Activated naive CD4-positive, alpha-beta T cell treated with anti-CD3 and anti-CD28 coated beads for 36 hours (primary cell): ENCODE measurements at places on chromosomes 2 and 18. TPM values are rescaled to one million over a fixed set of nuclear protein-coding genes. Genes with fewer than 3 reads are reported as not detected.

GRCh38 chr18:28637897-28638296, 461.0 kb upstream of the CDH2 start:
- no peak for DNase-seq

DNA sequence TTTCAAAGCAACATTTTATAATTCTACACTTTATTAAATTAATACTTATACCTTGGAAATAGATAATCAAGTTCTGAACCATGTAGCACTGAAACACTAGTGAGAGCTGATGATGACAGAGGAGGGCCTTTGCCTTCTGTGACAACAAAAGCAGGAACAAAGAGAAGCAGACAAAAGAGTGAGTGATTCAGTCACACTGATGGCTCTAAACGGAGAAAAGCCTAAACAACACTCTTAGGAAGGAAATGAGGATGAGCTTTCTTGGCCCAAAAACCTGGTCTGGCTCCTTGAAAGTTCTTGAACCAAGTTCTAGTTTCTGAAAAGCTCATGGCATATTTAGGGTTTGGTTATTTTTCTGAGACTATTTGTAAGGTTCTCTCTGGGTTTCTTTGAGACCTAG, 271.9 kb downstream of the DPP10 start:
- no peak for DNase-seq

Gene ADGRF3
- total RNA-seq: 2.7 TPM

DNA sequence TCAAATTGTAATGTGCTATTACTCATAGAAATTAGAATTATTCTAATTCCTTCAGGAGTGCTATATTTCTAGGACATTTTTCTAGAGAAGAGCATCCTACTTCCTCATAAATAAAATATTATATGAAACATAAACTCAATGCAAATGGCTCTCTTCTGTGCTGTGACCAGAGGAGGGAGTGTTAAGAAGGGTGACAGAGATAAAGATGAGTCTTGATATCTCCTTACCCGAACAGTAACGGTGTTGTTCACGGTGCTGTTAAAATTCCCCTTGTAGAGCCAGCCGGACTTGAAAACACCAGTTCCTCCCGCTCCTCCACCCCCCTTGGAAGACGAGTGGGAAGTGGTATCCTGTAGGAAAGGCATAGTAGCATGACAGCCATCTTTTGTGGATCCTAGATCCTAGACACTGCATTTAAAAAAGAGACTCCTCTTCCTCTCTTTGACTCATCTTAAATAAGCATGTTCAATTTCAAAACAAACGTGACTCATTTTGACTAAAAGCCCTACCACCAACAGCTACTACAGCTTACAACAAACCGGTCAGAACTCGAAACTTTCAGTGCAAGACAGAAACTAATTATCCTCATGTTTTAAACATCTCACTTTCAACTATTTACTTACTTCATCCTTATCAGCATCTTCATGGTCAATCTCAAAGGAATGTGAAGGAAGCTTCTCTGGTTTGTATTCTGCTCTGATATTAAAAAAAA, 156.3 kb downstream of the DOCK10 start:
- no peak for DNase-seq

Gene ITGA4
- total RNA-seq: 26.6 TPM

DNA sequence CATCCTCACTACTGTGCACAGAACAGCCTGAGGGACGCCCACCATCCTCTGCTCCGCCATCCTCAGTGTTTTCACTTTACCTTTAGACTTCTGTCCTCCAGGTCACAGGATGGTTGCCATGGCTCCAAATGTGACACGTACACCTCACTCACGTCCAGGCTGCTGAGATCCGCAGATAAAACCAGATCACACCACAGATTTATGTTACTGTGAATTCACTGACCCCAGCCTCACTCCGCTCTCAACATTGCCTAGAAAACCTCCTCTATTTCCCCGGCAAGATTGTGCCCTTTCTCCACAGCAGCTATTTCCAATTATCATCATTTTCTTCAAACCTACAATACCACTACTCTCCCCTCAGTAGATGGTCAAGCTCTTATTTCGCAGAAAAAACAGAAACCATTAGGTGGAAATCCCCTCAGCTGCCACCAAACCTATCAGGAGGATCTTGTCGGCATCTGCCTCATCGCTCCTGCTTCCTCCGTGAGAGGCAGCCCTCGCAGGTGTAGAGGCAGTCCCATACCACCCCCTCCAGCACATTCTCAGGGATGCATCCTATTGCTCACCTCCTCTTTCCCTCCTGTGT, 49.8 kb upstream of the SLC1A4 start:
- no peak for DNase-seq

DNA sequence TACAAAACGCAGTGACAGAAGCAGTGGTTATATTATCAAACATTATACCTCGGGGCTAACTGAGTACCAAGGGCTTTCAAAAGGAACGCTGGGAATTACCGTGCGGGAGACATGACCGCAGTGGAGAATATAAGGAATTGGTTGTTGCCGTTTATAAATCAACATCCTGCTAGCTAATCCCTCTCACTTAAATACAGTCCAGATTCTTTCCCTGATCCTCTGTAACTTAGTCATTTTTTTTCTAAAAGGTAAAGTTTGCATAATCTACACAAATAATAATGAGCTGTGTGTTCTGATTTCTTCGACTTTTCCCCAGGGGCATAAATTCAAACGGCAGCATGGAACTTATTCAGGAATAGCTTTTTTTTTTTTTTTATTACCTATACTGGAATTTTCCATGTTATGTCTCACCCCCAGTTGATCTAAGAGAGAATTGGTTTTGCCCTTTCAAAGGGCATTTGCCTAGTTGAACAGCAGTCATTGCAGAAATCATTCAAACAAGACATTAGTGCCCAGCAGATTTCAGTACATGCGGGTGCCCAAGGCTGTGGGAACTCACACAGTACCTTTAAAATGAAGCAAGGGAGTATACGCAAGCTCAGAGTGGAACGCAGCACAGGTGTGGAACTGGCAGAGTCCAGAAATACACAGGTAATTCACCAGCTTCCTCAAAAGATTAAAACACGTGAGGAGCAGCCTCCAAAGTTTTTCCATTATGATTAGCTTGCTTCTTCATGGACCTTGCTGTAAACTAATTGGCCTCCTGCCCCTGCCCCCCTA, 63.9 kb downstream of the SMIM21 start:
- no peak for DNase-seq

- DNase-seq: peak; percentile 71
Observed at GRCh38 chr2:231800493-231801091, 14.3 kb downstream of the COPS7B start.

- no peak for DNase-seq
Observed at GRCh38 chr2:219207134-219207883, 727 bp downstream of the ZFAND2B start.

Gene FAM124B
- 0.43 TPM for total RNA-seq

- DNase-seq: no peak
Observed at GRCh38 chr18:78242806-78243205, 736.8 kb upstream of the SALL3 start.
